Endothelial cell (in vitro differentiated cells): ENCODE measurements at places on chromosomes 13 and 19.

DNA sequence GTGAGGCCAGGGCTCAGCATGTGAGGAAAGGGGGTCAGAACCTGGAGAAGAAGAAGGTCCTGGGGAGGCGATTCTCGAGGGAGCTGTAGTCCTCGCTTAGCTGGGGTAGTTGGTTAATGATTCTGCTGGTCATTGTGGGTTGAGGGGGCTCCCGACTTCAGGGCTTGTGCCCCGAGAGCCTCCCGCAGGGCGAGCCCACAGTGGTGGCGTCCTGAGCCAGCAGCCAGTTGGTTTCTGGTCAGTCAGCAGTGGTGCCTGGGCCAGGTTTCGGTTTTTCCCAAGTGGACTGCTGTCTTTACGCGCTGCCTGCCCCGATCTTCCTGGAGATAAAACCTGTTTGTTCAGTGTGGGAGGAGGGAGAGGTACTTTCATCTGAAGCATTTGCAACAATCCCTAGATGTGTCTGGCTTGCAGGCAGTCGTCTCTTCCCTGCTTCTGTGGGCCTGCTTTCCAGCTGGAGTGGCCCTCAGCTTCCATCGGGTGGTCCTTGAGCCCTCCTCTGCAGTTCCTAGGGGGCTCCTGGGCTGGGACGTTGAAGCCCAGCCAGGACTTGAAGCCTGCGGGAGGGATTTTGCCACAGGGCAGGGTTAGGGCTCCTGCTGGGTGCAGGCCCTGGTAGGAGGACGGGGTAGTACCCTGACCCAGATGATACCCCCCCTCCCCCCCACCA lies 3.2 kb downstream of the PTBP1 start:
- no peak for DNase-seq

- no peak for DNase-seq
Observed at GRCh38 chr19:33668968-33669367, 47.2 kb downstream of the CHST8 start.

DNA sequence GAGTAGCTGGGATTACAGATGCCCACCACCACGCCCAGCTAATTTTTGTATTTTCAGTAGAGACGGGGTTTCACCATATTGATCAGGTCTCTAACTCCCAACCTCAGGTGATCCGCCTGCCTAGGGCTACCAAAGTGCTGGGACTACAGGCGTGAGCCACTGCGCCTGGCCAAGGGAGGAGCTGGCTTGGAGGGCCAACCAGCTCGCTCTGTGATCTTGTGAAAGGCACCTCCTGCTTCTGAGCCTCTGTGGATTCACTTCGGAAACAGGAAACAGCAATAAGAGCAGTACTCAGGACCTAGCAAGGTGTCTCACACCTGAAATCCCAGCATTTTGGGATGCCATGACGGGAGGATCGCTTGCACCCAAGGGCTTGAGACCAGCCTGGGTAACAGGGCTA lies 2.0 kb upstream of the ELL start:
- DNase-seq: no peak

GRCh38 chr13:35874704-35875103 lies 256.5 kb downstream of the DCLK1 start:
- no peak for DNase-seq

- DNase-seq: no peak
Observed at GRCh38 chr19:52673014-52673413, 34.9 kb upstream of the ZNF83 start.

DNA sequence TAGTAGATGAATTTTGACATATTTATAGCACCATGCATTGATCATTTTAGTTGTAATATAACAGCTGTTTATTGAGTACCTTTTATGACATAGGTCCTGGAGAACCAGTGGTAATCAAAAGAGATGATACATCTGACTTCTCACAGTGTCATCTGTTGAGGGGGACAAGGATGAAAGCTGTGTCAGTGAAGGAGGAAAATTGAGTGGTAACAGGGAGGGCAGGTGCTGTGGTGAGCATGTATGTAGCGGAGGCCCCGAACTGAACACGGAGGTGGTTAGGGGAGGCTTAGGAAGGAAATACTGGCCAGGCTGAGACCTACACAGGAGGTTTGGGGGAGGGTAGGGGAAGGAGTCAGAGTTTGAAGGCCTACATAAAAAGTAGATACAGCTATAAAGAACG lies 199.7 kb downstream of the GGACT start:
- DNase-seq: no peak

GRCh38 chr19:39448271-39448670 lies 2.9 kb downstream of the SUPT5H start:
- no peak for DNase-seq

DNA sequence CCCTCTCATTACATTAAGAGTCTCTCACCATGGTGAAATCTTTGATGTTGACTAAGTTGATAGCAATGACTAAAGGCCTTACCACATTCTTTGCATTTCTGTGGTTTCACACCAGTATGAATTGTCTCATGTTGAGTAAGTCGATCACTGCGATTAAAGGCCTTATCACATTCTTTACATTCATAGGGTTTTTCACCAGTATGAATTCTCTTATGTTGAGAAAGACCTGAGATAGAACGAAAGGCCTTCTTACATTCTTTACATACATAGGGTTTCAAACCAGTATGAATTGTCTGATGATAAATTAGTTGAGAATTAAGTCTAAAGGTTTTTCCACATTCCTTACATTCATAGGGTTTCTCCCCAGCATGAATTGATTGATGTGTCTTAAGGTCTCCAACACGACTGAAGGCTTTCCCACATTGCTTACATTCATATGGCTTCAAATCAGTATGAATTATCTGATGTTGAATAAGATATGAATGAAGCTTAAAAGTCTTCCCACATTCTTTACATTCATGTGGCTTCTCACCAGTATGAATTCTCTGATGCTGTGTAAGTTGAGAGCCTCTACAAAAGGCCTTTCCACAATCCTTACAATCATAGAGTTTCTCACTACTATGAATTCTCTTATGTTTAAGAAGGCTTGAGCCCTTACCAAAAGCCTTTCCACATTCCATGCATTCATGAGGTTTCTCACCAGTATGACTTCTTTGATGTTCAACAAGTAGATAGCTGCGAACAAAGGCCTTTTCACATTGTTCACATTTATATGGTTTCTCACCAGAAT lies 45.6 kb downstream of the ZNF283 start:
- DNase-seq: no peak

GRCh38 chr13:50892210-50892944 lies 17.2 kb upstream of the RNASEH2B start:
- no peak for DNase-seq

- DNase-seq: peak; percentile 30
Observed at GRCh38 chr13:37109051-37109678, 3.7 kb upstream of the CSNK1A1L start.

- no peak for DNase-seq
Observed at GRCh38 chr19:10553087-10553667, 9.5 kb downstream of the ATG4D start.

DNA sequence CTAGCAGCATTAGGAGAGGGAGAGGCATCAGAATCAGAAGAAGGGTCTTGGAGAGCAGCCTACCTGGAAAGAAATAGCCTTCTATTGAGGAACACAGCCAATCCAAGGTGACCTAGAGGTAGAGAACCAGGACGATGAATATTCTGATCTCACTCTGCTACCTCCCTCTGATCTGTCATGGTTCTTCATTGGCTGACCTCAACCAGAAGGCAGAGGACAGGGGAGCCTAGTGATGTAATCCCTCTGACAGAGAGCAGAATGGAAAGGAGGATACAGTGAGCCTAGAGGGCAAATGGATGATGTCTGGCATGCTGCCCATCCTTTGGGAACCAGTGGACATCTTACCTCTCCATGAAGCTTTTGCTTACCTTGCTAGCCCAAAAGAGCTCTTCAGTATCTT lies 3.6 kb downstream of the ZNF507 start:
- no peak for DNase-seq

DNA sequence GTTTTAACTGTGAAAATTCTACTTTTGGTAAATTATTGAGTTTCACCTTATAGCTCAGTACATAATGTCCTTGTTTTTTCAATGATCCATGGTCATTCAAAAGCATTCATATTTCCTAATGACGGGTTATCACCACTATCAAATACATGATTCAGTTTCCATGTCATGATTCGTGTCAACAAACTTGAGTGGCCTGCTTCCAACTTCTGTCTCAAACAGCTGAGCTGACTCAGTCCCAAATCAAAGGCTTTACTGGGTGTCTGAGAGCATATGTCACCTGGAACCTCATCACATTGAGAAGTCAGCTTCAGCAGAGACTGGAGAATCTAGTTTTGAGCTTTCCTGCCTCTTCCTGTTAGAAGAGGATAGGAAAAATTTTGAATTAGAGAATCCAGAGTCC lies 40.3 kb upstream of the SGCG start:
- no peak for DNase-seq

DNA sequence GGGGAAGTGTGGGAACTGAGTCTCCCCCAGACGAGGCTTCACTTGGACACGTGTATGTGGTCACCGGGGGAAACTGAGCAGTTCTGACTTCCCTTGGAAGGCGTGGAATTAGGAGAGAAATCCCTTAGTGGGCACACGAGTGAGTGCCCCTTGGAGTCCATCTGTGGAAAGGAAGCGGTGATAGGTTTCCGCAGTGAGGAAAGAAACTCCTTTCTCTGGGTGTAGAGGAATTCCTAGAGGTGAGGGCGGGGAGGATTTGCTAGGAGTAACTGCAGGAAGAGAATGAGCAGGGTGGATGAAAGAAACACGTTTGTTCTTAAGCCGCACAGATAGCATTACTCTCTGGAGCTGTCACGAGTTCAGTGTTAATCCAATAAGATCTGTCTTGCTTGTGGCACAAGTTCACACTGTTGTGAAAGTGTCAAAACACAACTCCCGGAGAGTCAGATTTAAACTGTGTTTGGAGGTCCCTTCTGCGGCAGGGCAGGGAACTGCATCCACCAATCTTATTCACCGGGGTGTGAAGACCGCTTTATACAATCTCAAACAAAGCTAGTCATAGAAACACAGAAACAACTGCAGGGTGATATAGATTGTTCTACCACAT lies 1.2 kb downstream of the KL start:
- DNase-seq: peak; percentile 62

DNA sequence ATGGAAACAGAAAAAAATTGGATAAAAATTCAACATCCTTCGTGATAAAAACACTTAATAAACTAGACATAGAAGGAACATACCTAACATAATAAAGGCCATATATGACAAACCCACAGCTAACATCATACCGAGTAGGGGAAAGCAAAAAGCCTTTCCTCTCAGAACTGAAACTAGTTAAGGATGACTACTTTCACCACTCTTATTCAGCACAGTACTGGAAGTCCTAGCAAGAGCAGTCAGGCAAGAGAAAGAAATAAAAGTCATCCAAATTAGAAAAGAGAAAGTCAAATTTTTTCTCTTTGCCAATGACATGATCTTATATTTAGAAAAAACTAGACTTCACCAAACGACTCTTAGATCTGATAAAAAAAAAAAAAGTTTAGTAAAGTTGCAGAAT lies 25.8 kb upstream of the SLC7A9 start:
- DNase-seq: no peak

- DNase-seq: no peak
Observed at GRCh38 chr19:34644991-34645461, 31.9 kb downstream of the SCGB2B2 start.

- DNase-seq: no peak
Observed at GRCh38 chr19:10152100-10152499, 32.4 kb upstream of the EIF3G start.

DNA sequence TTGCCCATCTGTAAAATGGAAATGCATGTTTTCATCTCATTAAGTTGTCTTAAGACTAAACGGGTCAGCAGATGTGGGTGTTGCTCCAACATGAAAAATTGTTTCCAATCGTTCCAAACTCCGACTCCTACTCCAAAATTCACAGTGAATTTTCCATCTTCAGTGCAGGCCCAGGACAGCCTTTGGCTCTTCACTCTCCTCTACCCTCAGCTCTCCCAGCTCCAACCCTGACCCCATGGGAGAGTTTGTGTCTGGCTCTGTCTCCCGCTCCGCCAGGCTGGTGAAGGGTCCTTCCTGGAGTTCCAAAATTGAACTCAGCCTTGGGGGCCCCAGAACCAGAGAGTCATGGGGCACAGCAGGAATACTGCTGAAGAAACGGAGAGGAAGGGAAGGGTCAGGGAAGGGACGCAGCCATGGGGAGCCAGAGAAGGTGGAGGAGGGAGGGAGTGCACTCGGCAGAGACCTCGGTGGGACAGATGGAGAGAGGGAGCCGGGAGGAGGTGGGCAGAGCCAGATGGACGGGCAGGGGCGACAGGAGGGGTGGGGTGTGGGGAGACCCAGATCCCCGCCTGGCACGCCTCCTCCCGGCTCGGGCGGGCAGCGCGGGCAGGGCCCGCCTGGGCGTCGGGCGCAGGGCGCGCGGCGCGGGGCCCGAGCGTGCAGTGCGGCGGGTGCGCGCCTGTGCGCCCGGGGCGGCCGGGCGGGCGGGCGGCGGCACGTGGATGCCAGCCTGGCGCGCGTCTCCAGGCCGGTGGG lies 45.6 kb downstream of the CELF5 start:
- no peak for DNase-seq

- peak; percentile 21 for DNase-seq
Observed at GRCh38 chr19:44644402-44645016, 799 bp downstream of the PVR start.

DNA sequence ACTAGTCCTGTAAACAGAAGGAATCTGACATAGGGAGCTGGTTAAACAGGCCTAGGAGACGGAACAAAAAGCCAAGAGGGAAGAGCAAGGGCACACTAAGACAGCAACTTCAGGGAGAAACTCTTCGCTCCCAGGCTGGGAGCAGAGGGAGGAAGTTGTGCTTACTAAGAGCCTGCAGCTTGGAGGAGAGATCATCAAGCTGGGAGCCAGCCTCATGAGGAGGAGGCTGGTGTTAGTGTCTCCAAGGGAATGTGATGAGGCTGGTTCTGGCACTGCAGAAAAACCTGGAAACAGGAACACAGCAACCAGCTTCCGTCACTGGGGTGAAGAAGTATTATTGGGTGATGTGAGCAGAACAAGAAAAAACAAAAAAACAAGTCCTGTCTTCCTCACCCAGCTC lies 1027.3 kb downstream of the UQCRFS1 start:
- no peak for DNase-seq

GRCh38 chr19:56348289-56348877 lies 33.7 kb upstream of the ZSCAN5A start:
- DNase-seq: no peak

- no peak for DNase-seq
Observed at GRCh38 chr13:49292742-49293486, 45.2 kb downstream of the CDADC1 start.

DNA sequence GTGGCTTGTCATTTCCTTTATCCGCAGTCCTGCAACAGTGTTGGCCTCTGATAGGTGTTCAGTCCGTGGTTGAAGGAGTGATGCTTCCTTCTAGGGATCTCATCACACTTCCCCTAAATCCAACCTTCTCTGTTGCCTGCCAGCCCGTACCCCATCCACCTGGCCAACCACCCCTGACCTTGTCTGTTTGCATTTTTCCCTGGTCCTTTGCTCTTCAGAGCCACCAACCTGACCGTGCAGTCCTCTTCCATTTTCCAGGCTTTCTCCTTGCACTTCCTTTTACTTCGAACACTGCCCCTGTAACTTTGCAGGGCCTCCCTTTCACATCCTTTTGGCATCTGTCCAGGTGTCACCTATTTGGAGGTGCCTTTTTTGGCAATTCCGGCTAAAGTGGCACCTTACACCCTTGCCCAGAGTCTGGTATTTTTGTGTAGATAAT lies 696 bp downstream of the ZNF460 start:
- DNase-seq: peak; percentile 4

GRCh38 chr19:31496076-31496475 lies 146.8 kb upstream of the TSHZ3 start:
- no peak for DNase-seq
